ENCODE measurements at places on chromosomes 7 and 10.

DNA sequence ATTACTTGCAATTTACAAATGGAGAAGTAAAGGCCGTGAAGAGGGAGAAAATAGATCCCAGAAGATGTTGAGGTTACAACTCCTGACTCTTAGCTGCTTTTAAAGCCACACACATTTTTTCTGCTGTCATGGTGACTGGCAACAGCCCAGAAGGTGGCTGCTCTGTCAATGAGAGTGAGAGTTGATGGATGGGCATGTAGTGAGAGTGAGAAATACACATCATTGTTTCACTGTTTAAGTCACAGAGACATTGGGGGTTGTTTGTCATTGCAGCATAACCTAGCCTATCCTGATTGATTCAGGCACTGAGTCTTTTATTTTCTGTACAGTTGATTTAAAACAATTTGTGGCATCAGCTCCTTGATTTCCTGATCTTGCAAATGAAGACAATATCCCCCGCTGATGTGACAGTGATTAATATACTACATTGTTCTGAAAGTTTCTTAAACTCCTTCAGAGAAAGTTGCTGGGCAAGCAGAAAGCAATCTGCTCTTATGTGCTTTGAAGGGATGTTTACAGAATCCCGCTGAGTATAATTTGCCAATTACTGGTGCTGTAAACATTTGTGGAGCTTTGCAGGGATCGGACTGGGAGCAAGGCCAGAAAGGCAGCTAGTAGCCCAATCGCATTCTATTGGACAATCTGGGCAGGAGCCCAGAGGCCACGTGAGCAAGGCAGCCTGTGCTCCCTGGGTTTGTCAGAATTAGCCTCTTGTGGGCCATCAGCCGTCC lies 229.6 kb downstream of the PRPF18 start:
- no peak for DNase-seq

DNA sequence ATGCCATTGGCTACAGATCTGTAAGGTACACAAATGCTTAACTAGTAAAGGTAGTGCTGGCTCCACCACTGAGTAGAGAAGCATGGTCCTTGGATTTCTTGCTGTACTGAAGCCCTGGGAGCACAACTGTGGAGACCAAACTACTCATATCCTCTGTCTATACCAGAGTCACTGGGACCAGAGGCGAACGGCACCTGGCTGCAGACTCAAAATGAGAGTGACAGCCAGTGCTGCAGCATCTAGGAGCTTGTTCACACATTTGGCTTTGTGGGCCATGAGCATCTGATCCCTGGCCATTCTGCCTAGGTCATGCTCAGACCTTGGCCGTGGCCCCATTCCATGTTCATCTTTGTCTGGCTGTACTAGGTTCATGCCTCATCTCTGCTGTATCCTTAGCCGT lies 31.9 kb downstream of the LRRC18 start:
- DNase-seq: no peak

- DNase-seq: no peak
Observed at GRCh38 chr10:87983716-87984115, 120.3 kb downstream of the PTEN start.

DNA sequence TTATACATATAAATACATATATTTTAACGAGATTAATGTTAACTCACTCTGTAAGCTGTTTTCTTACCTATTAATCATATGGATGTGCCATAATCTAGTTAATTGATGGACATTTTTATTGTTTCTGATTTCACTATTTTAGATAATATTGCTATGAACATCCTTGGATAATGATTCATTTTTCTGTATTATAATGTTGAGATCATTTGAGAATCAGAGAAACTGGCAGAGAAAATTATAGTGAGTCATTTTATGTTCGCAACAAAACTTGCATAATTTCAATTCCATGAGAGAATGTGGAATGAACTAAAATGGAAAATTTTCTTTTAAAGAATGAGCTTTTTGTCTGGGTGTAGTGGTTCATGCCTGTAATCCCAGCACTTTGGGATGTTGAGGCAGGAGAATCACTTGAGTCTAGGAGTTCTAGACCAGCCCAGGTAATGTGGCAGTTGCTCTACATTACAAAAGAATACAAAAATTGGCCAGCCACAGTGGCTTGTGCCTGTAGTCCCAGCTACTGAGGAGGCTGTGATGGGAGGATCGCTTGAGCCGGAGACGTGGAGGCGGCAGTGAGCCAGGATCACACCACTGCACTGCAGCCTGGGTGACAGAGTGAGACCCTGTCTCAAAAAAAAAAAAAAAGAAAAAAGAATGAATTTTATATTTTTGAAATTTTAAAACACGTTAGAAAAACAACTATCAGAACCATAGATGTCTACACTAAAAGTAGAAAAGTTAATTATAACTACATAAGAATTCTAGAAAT lies 40.5 kb downstream of the PAPSS2 start:
- no peak for DNase-seq

DNA sequence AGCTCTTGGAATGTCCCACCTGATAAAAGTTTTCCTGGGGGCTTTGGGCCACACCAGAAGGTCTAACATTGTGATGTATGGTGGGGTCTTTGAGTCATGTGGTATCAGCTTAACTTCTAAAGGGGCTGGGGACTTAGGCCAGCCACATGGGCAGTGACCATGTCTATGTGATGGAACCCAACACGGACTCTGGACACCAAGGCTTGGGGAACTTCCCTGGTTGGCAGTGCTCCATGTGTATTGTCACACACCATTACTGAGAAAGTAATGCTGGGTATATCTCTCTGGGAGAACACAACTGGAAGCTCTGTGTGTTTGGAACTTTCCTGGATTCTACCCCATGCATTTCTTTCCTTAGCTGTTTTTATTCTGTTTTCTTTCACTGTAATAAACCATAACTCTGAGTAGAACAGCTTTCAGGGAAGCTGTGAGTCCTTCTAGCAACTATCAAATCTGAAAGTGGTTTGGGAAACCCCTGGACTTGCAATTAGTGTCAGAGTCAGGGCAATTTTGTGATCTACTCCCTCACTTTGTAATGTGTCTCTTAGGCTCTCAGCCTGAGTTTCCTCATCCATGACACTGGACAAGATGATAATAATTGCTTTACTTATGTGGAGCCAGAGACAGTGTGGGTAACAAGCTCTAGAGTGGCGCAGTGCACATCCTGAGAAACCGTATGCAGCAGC lies 28.4 kb upstream of the AGK start:
- DNase-seq: no peak

DNA sequence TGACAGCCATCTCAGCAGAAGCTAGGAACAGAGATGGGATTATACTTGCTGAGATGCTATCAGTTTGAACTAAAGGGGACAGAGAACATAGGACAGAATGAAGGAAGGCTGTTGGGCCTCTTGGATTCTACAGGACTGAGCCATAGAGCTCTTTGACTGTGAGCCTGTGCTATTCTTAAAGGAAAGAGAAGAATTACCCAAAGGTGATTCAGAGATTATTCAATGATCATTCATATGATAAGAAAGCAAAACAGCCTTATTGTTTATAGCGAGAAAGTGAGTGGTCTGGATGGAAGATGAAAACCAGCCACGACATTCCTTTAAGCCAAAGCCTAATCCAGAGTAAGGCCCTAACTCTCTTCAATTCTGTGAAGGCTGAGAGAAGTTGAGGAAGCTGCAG lies 69.7 kb upstream of the NEUROD6 start:
- no peak for DNase-seq

- DNase-seq: peak; percentile 66
Observed at GRCh38 chr7:98329791-98330373, 48.4 kb downstream of the BRI3 start.

GRCh38 chr10:84987039-84987438 lies 658.6 kb downstream of the CCSER2 start:
- no peak for DNase-seq

DNA sequence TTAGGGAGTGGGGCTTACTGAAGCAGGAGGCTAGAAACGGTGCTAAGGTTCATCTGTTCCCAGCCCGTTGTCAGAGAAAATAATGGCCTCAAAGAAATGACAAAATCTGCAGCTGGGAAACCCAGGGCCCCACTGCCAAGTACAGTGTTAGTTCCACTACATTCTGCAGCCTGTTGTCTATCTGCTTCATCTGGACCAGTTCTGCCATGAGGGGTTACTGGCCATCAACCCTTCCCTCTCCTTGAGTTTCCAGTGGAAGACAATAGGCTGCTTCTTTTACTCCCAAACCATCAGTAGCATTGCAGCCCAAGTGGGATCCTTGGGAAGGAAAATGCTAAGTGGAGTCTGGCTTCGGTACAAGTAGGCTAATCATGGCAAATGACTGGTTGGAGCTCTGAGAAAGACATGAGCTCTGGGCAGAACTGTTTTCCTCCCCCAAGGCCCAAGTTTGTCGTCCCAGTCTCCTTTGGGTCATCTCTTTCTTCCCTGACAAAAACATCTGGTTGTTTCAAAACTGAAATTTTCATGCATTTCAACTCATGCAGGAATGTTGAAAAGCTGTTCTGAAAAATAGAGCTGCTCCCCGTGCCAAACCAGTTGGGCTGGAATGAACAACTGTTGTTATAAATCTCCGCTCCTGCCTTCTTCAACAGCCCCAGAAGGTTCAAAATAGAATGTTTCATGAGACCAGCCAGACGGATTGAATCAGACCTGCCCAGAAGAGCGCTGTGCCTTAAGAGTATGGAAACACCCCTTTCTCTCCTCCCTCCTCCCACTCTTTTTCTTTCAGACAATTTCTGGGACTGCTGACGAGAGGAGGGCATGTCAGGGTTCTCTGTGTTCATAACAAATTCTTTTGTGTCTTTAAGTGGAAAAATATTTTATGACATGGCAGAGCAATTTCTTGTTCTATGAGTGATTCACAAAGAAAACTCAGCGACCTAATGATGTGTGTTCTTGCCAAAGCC lies 116.6 kb downstream of the RAB18 start:
- DNase-seq: peak; percentile 27

DNA sequence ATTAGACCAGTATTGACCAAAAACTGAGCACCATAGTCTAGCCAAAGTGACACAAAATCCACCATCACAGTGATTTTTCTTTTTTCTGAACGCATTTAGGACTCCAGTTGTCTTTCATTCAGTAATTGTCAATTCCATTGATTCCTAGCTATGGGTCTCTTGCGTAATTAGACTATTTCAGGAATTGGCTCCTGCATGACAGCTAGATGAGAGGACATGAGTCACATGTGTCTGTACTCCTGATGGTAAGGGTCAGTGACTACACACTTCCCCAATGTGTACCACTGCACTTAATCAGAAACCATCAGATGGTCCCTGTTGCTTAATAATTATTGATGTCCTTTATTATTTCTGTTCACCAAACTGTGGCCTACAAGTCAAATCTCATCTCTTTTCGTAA lies 469.5 kb downstream of the POM121L12 start:
- DNase-seq: no peak

- no peak for DNase-seq
Observed at GRCh38 chr10:65846541-65846940, 1079.3 kb upstream of the LRRTM3 start.

GRCh38 chr7:128951296-128951695 lies 13.6 kb downstream of the IRF5 start:
- DNase-seq: no peak

- peak; percentile 64 for DNase-seq
Observed at GRCh38 chr7:13904689-13905088, 84.8 kb downstream of the ETV1 start.

- no peak for DNase-seq
Observed at GRCh38 chr7:101580596-101580995, 48.5 kb downstream of the MYL10 start.

DNA sequence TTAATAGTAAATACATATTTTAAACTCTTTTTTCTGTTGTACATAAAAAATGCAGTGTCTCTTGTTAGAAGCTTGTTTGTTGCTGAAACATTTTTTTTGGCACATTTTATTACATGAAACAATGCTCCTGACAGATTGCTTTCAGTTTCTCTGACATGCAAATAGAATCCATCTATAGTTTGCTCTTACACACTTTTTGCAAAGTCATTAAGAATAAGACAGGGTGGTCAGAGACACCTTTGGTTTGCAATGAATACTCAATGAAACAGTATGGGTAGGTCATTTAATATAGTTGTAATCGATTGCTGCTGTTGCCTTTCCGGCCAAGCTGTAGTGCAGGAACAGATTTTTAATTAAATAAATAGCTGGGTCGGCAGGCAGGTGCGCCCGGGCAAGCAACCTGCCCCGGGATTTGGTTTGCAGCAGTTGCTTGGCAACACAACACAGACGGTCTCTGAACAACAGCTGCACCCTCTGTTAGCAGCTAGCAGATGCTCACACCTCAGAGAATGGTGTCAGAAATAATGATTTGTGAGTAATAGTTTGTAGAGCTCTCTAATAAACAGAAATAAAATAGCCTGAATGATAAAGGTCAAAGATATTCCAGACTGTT lies 115.7 kb upstream of the CACNA2D1 start:
- no peak for DNase-seq

- no peak for DNase-seq
Observed at GRCh38 chr7:13322126-13322525, 634.7 kb downstream of the ARL4A start.

- no peak for DNase-seq
Observed at GRCh38 chr10:89588671-89589070, 53.3 kb upstream of the SLC16A12 start.

All from non-pigmented ciliary epithelial cell (primary cell).